Stimulated activated CD4-positive, alpha-beta T cell treated with anti-CD3 and anti-CD28 coated beads, Interleukin-4, amount 100 ng/mL, for 24 hours (primary cell): ENCODE measurements at places on chromosomes 6 and 20.

DNA sequence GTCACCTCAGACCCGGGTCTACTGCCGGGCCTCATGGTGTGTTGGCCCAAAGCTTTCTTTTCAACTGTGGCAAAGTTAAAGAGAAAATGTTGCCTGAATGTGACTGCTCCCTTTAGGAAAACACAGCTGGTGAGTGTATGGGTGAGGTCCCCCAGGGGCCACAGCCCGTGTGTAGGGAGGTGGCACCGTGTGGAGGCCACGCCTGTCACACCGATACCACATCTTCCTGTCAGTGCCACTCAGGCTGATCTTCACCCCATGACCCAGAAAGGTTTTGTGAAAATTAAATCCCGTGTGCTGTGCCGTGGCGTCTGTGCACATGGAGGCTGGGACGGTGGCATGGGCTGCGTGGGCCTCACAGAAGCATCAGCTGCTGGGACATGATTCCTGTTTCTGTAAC, 10.7 kb upstream of the ADRM1 start:
- no peak for DNase-seq

GRCh38 chr6:148364056-148364824, 21.6 kb downstream of the SASH1 start:
- no peak for DNase-seq

DNA sequence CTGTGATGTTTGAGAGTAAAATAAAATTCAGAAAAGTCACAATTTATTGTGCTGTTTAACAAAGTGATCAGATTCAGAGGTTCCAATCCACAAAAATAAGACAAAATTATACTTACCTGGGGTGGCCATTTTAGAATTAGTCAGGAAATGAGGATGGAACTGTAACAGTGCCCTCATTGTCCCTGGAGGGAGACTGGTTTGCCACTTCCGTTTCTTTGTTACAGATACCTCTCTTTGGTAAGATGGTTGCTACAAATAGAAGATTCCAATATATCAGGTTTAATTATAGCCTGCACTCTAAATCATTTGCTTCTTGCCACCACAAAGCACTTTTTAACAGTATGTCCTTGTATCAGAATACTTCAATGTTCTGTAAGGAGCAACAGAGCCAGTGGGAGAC, 95.6 kb downstream of the CTNNBL1 start:
- no peak for DNase-seq

GRCh38 chr20:4227085-4227821, 211.9 kb upstream of the RNF24 start:
- no peak for DNase-seq

DNA sequence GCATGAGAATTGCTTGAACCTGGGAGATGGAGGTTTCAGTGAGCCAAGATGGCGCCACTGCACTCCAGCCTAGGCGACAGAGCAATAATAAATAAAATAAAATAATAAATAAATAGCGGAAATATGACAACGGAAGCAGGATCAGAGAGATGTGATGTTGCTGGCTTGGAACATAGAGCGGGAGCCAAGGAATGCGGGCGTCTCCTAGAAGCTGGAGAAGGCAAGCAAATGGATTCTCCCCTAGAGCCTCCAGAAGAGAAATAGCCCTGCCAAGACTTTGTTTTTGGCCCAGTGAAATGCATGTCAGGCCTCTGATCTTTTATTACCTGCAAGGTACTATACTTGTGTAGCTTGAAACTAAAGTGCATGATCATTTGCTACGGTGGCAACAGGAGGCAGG, 12.4 kb downstream of the KIAA1755 start:
- DNase-seq, result no peak

GRCh38 chr20:61114493-61115175, 137.4 kb upstream of the CDH4 start:
- DNase-seq, result no peak

DNA sequence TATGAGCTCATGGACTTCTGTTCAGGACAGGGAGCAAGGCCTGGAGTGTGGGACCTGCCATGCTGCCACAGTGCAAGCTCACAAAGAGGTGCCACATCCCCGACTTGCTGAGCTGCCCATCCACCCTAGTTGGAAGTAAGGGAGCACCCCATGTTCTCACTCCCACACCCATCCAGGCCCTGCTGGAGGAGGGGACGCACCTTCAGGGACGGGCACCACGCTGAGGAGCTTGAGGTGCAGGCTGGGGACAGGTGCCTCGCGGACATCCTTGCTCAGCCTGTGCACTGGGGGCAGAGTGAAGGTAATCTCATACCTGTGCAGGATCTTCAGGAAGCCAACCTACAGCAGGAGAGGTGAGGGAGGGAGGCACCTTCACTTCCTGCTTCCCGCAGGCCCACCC, 12.3 kb downstream of the ADISSP start:
- no peak for DNase-seq

DNA sequence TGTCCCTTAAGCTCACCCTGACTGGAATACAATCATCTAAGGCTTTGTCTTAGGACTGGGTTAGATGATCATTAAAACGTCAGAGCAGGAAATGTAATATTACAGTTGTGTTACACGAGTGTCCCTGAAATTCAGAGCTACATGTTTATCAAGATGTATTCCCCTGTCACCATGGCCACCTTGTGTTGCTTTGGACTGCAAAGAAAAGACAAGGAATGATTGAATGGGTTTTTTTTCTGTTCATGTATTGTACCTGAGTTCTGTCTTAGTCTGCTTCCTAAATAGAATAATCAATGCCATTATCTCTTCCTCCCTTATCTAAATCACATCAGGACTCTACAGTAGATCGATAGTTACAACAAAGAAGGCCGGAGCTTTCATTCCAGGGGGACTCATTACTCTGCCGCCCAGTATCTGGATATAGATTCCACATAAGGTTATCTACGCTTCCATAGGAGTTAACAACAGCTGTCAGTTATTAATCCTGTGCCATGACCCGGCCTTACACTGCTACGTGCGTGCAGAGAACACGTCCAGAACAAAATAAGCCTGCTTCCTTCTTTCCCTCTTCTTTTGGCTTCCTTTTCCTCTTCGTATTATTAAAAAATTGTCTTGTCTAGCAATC, 274.1 kb upstream of the SASH1 start:
- no peak for DNase-seq
